ENCODE measurements at places on chromosomes 1 and 21. TPM values are rescaled to one million over a fixed set of nuclear protein-coding genes. Genes with fewer than 3 reads are reported as not detected.
A peak's percentile ranks its signal among the peaks of the same experiment; 100 is the strongest.

Gene TSACC
- total RNA-seq: not detected

Gene PALMD
- total RNA-seq: 4.6 TPM

Gene RGSL1
- total RNA-seq: not detected

Gene LCE2A
- not detected for total RNA-seq

Gene SLC6A9
- 1.5 TPM for total RNA-seq

Gene PRAMEF12
- total RNA-seq: not detected

Gene TSTD1
- 60.8 TPM for total RNA-seq

Gene RGS13
- total RNA-seq: 0.73 TPM

Gene MATN1
- not detected for total RNA-seq

Gene LRRC38
- not detected for total RNA-seq

Gene PROK1
- not detected for total RNA-seq

DNA sequence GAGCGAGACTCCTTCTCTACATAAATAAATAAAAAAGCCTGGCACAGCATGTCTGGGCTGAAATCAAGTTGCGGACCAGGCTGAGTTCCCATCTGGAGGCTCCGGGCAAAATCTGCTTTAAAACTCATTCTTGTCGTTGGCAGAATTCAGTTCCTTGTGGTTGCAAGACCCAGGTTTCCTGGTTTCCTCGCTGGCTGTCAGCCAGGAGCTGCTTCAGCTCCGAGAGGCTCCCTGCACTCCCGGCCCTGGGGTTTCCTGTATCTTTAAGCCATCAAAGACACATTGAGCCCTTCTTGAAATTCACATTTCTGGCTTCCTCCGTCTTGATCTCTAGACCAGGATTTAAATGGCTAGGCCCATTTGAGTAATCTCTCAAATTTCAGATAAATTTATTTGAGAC, 20.6 kb upstream of the SCCPDH start:
- H3K27me3 ChIP-seq: no peaks in the 10 kb centered on the region
- peaks cover 24% of the 10 kb centered on the region for H3K4me1 ChIP-seq
- no peak overlapping the region for H3K4me3 ChIP-seq
- peak; percentile 46 for DNase-seq
- no peaks in the 10 kb centered on the region for H3K36me3 ChIP-seq

DNA sequence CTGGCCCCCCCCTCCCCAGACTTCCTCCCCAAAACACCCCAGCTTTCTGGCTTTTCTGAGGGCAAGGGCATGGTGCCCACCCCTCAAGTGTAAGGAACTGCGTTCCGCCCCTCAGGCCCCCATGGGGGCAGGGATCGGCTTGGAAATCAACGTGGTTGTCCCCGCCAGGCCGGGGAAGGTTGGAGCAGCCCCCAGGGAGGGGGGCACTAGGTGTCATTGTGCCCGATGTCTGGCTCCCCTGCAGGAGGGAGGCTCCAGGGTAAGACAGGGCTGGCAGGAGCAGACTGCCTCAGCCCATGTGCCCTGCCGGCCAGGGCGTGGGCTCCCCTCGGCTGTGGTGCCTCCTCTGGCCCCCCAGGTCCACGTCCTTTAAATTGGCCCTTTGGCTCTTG, 7.4 kb upstream of the TFAP2E start:
- peaks cover 9% of the 10 kb centered on the region for H3K4me1 ChIP-seq
- peaks cover 56% of the 10 kb centered on the region for H3K36me3 ChIP-seq
- no peak overlapping the region for H3K4me3 ChIP-seq
- DNase-seq: no peak
- no peaks in the 10 kb centered on the region for H3K27me3 ChIP-seq

DNA sequence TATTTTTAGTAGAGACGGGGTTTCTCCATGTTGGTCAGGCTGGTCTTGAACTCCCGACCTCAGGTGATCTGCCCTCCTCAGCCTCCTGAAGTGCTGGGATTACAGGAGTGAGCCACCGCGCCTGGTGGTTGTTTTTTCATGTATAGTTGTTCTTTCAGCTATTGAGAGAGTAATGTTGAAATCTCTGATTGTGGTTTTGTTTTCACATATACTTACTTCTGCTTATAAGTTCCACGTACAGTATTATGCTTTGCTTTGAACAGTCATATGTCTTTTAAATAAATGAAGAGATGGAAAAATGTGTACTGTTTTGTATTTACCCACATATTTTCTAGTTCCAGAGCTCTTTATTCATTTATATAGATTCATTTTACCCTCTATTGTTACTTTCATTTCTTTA, 44.5 kb downstream of the MARK1 start:
- no peak overlapping the region for H3K27ac ChIP-seq
- DNase-seq: no peak
- H3K4me1 ChIP-seq: no peaks in the 10 kb centered on the region
- H3K4me3 ChIP-seq: no peak overlapping the region
- no peaks in the 10 kb centered on the region for H3K27me3 ChIP-seq

- no peak overlapping the region for H3K4me3 ChIP-seq
- H3K27ac ChIP-seq: no peak overlapping the region
- DNase-seq: peak; percentile 64
Measured at GRCh38 chr1:7278045-7278444, 492.8 kb downstream of the CAMTA1 start.

DNA sequence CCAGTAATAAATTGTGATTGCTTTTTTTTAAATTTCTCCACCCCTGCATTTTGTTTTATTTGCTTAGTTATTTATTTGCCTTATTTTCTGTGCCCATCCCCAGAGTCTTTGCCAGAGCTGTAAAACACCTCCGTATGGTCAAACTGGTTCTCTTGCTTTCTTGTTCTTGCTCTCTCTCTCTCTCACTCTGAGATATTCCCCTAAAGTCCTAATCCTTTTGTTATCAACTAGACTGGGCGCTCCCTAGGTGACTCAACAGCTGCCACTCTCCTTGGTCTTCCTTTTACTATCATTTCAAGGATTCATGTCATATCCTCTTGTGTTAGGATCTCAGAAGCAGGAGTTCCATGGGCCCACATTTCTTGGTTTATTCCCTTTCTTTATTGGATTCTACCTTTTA, 160.0 kb downstream of the PRDM2 start:
- DNase-seq: no peak
- H3K27ac ChIP-seq: no peak overlapping the region
- no peak overlapping the region for H3K4me3 ChIP-seq
- H3K36me3 ChIP-seq: no peaks in the 10 kb centered on the region

- H3K36me3 ChIP-seq: peaks cover 27% of the 10 kb centered on the region
- H3K4me1 ChIP-seq: peaks cover 40% of the 10 kb centered on the region
- DNase-seq: no peak
Measured at GRCh38 chr1:34858901-34859445, 576 bp downstream of the SMIM12 start.

GRCh38 chr1:58067082-58067481, 479.4 kb downstream of the OMA1 start:
- no peaks in the 10 kb centered on the region for H3K27me3 ChIP-seq
- H3K27ac ChIP-seq: no peak overlapping the region
- no peak for DNase-seq
- no peak overlapping the region for H3K4me3 ChIP-seq
- H3K4me1 ChIP-seq: no peaks in the 10 kb centered on the region

DNA sequence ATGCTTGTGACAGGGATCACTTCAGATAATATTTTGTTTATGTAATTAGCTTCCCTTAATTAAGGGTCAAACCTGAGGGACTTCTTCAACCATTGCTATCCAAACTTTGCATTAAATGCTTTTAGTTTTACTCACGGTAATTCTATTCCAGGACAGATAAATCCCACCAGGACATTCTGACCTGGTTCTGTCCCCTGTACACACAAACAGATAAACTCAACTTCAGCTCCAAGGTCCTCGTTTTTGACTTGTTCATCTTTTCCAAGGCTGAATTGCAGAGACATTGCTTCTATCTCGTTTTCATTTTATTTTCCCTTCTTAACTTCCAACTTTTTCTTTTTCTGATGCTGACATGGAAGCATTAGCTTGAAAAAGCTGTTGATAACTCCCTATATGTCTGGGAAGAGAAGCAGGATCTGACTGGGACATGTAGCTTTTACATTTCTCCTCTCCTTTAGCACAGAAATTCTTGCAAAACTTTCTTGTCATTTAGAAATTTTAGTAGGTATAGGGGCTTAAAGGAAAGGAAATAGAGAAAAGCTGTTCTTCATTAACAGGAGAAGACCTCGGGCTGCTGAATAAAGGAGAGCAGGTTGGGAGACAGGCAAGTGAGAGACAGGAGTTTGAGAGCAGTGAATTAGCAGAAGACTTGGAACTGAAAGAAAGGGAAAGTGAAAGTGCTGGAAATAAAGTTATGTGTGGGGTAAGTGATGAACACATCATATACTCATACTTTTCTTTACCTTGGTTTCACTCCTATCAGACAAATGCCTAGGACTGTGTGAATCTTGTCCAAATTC, 231.7 kb upstream of the B3GALT2 start:
- no peak overlapping the region for H3K27ac ChIP-seq
- peaks cover 16% of the 10 kb centered on the region for H3K4me1 ChIP-seq
- H3K4me3 ChIP-seq: peak overlapping the region; percentile 27

- H3K4me1 ChIP-seq: no peaks in the 10 kb centered on the region
- H3K27ac ChIP-seq: no peak overlapping the region
- no peaks in the 10 kb centered on the region for H3K36me3 ChIP-seq
- H3K27me3 ChIP-seq: no peaks in the 10 kb centered on the region
- H3K4me3 ChIP-seq: no peak overlapping the region
Measured at GRCh38 chr1:152753586-152753985, 4.2 kb upstream of the KPRP start.

DNA sequence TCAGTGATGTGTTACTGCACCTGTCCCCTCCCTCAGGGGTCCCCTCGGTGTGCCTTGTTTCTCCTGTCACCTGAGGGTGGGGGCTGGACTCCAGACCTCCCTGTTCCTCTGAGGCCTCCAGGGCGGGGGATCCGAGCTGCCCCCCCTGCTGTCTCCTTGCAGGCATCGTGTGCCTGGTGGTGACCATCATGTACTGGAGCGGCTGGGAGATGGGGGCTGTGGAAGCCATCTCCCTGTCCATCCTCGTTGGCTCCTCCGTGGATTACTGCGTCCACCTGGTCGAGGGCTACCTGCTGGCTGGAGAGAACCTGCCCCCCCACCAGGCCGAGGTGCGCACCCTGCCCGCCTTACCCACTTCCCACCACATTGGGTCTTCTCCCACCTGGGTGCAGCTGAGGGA, 56.4 kb downstream of the DISP3 start:
- H3K4me3 ChIP-seq: no peak overlapping the region
- H3K4me1 ChIP-seq: no peaks in the 10 kb centered on the region
- DNase-seq: no peak
- H3K27me3 ChIP-seq: no peaks in the 10 kb centered on the region

DNA sequence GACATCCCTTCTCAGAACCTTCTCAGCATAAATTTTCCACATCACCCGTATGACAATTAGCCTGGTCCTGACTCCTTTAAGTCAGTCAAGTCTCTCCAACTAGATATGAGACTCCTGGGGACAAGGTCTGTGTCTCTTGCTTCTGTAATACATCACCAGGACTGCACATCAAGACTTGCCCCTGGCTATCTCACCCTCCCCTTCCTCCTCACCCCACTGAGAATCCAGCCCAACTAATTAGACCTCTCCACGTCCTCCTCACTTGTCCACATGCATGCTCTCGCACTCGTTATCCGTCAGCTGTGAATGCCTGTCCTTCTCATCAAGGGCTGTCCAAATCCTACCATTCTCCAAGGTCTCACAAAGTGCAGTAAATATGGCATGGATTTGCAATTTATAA, 542.8 kb downstream of the PTPRU start:
- H3K27ac ChIP-seq: no peak overlapping the region
- H3K27me3 ChIP-seq: no peaks in the 10 kb centered on the region
- H3K4me3 ChIP-seq: no peak overlapping the region
- no peak for DNase-seq
- H3K36me3 ChIP-seq: no peaks in the 10 kb centered on the region
- no peaks in the 10 kb centered on the region for H3K4me1 ChIP-seq

- no peak overlapping the region for H3K4me3 ChIP-seq
- no peaks in the 10 kb centered on the region for H3K36me3 ChIP-seq
- no peaks in the 10 kb centered on the region for H3K4me1 ChIP-seq
- no peaks in the 10 kb centered on the region for H3K27me3 ChIP-seq
Measured at GRCh38 chr1:172254521-172255222, 165.8 kb upstream of the C1orf105 start.

- peak overlapping the region; percentile 53 for H3K27ac ChIP-seq
- peaks cover 23% of the 10 kb centered on the region for H3K4me1 ChIP-seq
- no peaks in the 10 kb centered on the region for H3K27me3 ChIP-seq
- no peaks in the 10 kb centered on the region for H3K36me3 ChIP-seq
Measured at GRCh38 chr1:178057912-178058534, 35.9 kb upstream of the RASAL2 start.

DNA sequence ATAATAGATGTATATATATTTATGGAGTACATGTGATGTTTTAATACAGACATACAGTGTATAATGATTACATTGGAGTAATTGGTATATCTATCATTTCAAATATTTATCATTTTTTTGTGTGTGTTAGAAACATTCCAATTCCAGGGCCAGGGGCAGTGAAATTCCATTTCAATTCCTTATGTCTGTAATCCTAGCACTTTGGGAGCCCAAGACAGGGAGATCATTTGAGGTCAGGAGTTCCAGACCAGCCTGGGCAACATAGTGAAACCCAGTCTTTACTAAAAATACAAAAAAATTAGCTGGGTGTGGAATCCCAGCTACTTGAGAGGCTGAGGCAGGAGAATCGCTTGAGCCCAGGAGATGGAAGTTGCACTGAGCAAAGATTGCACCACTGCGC, 30.4 kb upstream of the PDC start:
- no peak for DNase-seq
- H3K4me3 ChIP-seq: no peak overlapping the region
- no peaks in the 10 kb centered on the region for H3K27me3 ChIP-seq
- no peaks in the 10 kb centered on the region for H3K36me3 ChIP-seq
- H3K27ac ChIP-seq: no peak overlapping the region

- H3K4me1 ChIP-seq: no peaks in the 10 kb centered on the region
- DNase-seq: no peak
- H3K27me3 ChIP-seq: no peaks in the 10 kb centered on the region
- H3K36me3 ChIP-seq: peaks cover 92% of the 10 kb centered on the region
- no peak overlapping the region for H3K27ac ChIP-seq
- no peak overlapping the region for H3K4me3 ChIP-seq
Measured at GRCh38 chr1:207330011-207330710, 8.7 kb downstream of the CD55 start.

DNA sequence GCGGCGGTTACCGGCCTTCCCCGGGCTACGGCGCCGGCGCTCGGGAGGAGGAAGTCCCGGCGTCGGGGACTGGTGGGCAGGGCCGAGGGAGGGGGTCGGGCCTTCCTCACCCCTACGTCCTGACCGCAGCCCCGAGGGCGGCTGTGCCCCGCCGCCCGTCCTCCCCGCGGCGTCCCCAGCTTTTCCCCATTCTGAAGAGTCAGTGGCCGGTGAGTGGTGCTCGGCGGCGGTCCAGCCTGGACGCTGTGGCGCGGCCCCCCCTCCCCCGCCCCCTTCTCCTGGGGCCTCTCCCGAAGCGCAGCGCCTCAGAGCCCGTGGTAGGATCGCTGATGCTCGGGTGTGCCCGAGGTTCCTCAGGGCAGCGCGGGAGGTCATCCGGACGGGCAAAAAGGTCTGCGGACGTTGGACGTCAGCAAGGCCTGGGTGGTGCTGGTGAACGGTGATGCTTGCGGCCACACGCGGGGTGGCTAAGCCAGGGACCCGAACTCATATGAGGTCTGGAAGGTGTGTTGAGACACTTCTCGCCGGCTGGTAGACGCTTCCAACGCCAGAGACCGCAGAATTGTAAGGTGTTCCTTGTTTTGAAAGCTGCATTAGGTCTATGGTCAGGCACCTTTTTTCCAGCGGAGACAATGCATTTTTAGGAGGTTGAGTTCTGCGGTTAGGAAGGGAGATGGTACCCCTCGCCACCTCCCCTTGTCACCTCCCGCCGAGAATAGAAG, 725 bp downstream of the SLC25A33 start:
- no peaks in the 10 kb centered on the region for H3K36me3 ChIP-seq
- H3K27me3 ChIP-seq: no peaks in the 10 kb centered on the region
- peak overlapping the region; percentile 86 for H3K27ac ChIP-seq

All from stomach (tissue), 19 donors.